ENCODE measurements at places on chromosomes 11 and 22.

GRCh38 chr11:8266246-8267241 is 2.9 kb upstream of the LMO1 start:
- DNase-seq: no peak

GRCh38 chr22:24181088-24181995 is at the start of gene SUSD2:
Gene SUSD2, plus strand, starts transcription at chr22:24181487. Its CDS starts 33 bp downstream, at chr22:24181520.
- no peak for DNase-seq

GRCh38 chr22:35218079-35218478 is 39.2 kb upstream of the HMGXB4 start:
- DNase-seq: no peak

DNA sequence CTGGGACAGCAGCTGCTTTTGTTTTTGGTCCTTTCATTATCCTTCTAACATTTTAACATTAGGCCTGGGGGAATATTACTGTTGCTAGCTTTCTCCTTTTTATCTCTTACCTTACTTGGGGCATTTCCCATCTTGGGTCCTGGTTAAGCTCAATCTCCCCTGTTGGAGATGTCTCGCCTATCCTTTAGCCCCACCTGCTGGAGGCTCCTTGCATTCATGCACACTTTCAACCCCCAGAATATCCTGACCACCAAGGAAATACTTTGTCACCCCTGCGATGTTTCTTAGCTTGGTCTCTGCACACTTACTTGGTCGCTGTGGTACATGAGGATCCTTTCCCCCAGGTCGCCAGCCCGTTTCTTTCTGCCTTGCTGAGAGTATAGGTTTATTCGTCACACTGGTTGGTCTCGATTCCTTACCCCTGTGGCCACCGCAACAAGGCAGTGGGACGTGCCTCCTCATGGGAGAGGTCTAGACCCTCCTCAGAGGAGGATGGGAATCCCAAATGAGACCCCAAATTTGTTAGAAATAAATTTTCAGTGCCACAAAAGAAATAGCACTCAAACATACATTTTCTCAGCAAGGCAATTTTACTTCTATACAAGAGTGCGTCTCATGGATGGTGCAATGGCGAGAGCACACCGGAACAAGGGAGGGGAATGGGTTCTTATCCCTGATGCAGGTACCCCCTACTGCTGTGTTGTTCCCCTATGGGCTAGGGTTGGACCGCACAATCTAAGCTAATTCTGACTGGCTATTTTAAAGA is 5.4 kb upstream of the TXN2 start:
- DNase-seq: peak; percentile 40

GRCh38 chr11:19453651-19454257 is 213.0 kb upstream of the E2F8 start:
- no peak for DNase-seq

- no peak for DNase-seq
Observed at GRCh38 chr22:37283393-37283937, 1.2 kb downstream of the CYTH4 start.

- no peak for DNase-seq
Observed at GRCh38 chr11:22115470-22116029, 77.3 kb upstream of the ANO5 start.

DNA sequence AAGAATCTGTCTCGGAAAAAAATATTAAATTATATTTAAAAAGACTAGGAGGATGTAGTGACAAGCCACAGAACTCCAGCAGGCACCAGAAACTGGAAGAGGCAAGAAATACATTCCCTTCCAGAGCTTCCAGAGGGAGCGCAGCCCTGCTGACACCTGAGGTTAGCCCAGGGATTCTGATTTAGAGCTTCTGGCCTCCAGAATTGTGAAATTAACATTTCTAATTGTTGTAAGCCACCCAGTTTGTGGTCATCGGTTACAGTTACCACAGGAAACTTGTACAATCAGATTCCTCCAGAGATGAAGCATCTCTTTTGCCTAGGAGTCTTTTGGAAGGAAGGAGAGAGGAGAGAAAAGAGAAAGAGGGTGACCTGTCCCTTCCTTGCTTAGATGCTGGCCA is 6.4 kb upstream of the UBASH3B start:
- no peak for DNase-seq

GRCh38 chr22:35805466-35805865 is 87.8 kb downstream of the APOL5 start:
- DNase-seq: no peak

- DNase-seq: no peak
Observed at GRCh38 chr22:38873469-38874411, 1.7 kb upstream of the CBX6 start.

GRCh38 chr11:8234425-8234821 is 29.3 kb downstream of the LMO1 start:
- DNase-seq: peak; percentile 84

- DNase-seq: no peak
Observed at GRCh38 chr22:17149076-17149815, 9.8 kb downstream of the HDHD5 start.

GRCh38 chr11:118180300-118180703 is 3.9 kb upstream of the SCN2B start:
- DNase-seq: no peak

- DNase-seq: no peak
Observed at GRCh38 chr11:2587132-2587930, 112.5 kb downstream of the KCNQ1OT1 start.

- no peak for DNase-seq
Observed at GRCh38 chr11:76103460-76103859, 102.8 kb downstream of the WNT11 start.

GRCh38 chr11:67632175-67632981 is 2.6 kb upstream of the NUDT8 start:
- no peak for DNase-seq

DNA sequence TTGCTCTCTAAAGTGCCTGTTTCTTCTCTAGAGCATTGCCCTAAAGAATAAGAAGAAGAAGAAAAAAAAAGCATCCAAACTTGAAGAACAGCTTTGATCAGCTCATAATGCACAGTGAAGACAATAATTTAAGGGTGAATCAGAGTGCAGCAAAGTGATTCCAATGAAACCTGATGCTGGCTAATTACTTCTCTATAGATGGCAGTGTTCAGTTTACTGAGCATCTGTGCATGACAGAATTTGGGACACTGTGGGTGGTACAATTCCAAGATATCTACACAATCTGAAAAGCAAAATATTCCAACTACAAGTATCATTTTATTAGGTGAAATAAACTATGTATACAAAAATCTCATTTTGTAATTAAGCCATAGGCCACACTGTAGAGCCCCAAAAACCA is 450.5 kb upstream of the CCDC90B start:
- DNase-seq: no peak

DNA sequence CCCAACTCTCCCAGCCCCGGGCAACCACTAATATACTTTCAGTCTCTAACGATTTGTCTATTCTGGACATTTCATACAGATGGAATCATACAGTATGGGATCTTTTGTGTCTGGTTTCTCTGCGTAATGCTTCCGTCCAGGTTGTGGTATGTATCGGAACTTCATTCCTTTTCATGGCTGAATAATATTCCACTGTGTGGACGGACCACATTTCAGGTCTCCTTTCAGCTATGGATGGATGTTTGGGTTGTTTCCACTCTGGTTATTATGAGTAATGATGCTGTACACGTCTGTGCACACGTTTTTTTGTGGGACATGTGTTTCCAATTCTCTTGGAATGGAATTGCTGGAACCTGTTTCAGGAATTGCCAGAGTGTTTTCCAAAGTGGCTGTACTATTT is 17.4 kb upstream of the CPT1A start:
- no peak for DNase-seq

DNA sequence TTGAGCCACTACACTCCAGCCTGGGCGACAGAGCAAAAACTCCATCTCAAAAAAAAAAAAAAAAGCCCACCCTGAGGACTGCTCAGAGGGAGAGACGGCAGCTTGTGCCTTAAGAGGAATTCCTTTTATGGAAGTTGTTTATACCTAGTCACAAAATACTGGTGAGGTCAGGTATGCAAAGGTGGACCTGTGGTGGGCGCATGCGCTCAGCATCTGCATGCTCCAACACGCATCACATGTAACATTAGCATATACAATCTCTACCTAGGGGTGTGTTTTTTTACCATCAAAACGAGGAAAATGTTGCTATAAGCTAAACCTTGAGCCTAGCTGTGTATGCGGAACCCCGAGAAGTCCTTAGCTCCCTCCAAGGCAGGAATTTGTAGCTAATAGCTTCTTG is 6.8 kb upstream of the SART1 start:
- DNase-seq: no peak

DNA sequence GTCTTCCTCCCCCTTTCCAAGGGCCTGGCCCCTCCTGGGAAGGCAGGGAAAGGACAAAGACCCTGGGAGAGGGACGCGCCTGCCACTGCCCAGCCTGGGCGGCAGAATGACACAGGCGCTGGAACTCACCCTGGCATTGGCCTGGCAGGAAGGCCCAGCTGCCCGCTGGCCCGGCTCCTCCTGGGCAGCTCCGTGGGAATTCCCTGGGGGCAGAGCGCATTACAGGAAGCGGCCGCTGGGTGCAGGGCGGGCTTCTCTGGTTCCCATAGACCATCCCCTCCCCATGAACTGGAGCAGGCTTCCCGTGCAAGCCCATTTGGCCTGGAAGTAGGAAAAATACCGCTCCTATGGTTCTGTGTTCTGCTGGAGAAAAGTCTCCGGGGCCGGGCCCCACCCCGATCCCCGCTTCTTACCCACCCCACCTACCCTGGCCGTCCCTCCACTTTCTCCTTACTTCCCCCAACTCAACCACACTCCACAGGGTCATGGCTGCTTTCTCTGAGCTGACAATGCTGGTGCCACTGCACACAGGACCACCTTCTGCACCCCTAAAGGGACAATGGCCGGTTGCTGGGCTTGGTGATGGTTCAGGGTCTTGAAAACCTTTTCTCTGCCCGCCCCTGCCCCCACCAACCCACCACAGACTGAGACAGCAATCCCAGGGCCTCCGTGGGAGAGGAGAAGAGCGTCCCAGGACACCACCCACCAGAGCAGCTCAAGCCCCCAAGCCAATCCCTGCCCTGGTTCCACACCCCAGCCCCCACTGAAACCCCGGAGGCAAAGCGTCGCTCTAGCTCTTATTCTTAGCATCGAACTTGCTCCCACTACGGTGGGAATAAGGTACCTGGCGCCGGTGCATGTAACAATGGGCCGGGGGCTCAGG is 58.9 kb downstream of the LINC01488 start:
- peak; percentile 32 for DNase-seq

DNA sequence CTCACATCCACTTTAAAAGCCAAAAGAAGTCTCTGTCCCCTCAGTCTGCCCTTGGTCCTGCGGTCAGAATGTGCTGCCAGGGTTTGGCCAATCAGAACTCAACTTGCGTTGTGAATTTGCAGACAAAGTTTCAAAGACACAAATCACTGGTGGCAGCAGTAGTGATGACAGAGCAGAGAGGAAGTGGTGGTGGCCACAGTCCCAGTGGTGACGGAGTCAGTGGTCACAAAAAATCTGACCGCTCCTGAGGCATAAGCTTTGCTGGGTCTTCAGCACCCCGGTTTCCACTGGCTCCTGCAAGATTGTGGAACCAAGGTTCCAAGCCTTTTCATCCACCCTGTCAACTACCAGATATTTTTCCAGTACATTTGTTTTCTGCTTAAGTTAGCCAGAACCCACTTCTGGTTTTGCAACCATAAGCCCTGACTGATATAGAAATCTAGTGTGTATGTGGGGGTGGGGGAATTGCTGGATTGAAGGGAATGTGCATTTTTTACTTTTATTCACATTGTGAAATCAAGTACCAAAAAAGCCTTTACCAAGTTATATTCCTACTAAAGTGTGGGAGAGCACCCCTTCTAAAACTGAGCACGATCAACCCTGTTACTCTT is 112.3 kb downstream of the TMPRSS5 start:
- no peak for DNase-seq

DNA sequence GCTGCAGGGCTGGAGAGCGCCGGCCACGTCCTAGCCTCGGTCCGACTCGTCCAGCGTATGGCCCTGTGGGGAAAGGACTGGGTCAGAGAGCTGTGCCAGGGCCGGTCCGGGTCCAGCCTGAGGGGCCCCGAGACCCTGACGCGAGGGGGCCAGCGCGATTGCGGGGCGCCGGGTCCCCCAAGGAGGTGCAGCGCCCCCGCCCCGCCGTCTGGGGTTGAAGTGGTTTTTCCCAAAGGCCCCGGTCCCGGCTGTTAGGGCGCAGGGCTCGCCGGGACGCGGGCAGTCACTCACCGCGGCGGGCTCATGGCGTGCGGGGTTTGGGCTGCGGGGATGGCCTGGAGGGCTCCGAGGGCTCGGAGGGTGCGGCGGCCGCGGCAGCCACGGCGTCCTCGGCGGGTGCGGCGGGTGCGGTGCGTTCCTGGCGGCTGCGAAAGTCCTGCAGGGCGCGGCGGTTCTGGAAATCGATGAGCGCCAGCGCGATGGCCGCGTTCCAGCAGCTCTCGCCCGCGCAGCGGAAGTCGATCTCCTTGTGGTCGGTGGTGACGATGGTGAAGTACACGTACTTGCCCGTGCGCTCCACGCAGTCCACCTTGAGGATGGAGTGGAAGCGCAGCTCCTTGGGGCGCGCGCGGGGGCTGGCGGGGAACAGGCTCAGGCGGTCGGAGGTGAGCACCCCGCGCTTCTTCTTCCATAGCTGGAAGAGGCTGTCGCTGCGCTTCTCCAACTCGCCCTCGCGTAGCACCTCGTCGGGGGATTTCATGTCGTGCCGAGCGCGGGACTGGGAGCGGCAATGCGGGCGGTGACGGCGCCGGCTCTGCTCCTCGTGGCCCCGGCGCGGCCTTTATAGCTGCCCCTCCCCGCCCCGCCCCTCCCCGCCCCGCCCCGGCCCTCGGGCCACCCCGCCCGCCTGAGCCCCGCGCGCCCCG is at the start of gene PHLDA2:
Gene PHLDA2 (minus strand): TSS at position 816 of the 926 bp plus-strand sequence. CDS start 56 bp downstream, at position 760.
- DNase-seq: peak; percentile 55

DNA sequence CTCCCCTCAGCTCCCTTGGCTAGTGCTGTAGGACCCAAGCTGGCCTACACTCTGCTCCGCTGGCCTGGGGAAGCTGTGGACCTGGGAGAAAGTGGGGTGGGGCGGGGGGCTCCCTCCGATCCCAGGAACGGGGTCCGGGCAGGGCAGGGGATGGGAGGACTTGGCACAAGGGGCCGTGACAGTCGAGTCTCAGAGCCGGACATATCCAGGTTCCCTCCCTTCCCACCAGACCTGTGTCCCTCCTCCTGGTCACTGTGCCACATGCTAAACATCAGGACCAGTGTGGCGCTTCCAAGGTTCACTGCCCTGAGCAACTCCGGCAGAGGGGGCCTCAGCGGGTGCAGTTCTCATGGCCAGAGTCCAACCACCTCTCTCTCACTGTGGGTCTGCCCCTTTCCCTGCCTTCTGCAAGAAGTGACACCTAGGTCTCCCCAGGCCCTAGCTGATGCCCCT is 2.0 kb downstream of the DUSP8 start:
- DNase-seq: no peak

- no peak for DNase-seq
Observed at GRCh38 chr11:34135439-34135838, 30.0 kb downstream of the NAT10 start.

Data from ACHN (cell line).